Ascending aorta (tissue), 2 donors: ENCODE measurements at places on chromosomes 7 and 10. TPM values are rescaled to one million over a fixed set of nuclear protein-coding genes. Genes with fewer than 3 reads are reported as not detected.

GRCh38 chr7:79489371-79489770 lies 35.9 kb upstream of the MAGI2 start:
- H3K4me1 ChIP-seq = no peaks in the 10 kb centered on the region
- no peaks in the 10 kb centered on the region for H3K36me3 ChIP-seq
- H3K4me3 ChIP-seq = no peak overlapping the region
- H3K27ac ChIP-seq = no peak overlapping the region
- H3K27me3 ChIP-seq = no peaks in the 10 kb centered on the region

- peak overlapping the region; percentile 12 for H3K4me3 ChIP-seq
- H3K4me1 ChIP-seq = peaks cover 3% of the 10 kb centered on the region
- no peak for DNase-seq
- no peaks in the 10 kb centered on the region for H3K36me3 ChIP-seq
- no peaks in the 10 kb centered on the region for H3K27me3 ChIP-seq
Observed at GRCh38 chr10:87090779-87091178, 3.9 kb downstream of the GLUD1 start.

GRCh38 chr7:79854621-79855020 lies 280.0 kb upstream of the GNAI1 start:
- no peaks in the 10 kb centered on the region for H3K36me3 ChIP-seq
- DNase-seq = no peak
- H3K4me1 ChIP-seq = no peaks in the 10 kb centered on the region
- no peak overlapping the region for H3K4me3 ChIP-seq
- H3K27me3 ChIP-seq = no peaks in the 10 kb centered on the region

DNA sequence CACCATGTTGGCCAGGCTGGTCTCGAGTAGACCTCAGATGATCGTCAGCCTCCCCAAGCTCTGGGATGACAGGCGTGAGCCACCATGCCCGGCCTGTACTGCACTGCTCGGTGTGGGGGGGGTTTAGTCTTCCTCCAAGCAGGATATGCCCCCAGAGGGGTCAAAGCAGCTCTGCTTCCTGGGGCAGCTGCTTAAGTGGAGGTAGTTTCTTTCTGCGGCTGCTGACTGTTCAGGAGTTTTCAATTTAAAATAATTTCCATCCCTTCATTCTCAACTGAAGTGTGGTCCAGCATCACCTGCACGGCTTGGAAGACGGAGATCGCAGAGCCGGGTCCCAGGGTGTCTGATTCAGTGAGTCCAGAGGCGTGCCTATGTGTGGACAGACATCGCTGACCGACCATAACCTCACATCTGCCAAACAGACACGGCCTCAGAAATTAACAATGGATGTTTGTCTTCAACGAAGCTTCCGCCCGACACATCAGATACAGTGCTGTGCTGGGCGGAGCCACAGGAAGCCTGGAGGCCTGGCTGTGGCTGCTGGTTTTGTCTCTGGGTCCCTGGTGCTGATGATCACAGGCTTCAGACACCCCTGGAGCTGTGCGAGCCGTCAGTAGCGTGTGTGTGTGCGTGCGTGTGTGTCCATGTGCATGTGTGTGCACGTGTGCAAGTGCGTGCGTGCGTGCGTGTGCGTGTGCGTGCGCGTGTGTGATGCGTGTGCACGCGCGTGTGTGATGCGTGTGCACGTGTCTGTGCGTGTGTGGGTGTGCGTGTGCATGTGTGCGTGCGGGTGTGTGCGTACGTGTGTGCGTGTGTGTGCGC lies 226.5 kb upstream of the PITRM1 start:
- peaks cover 11% of the 10 kb centered on the region for H3K4me1 ChIP-seq
- no peaks in the 10 kb centered on the region for H3K27me3 ChIP-seq
- H3K36me3 ChIP-seq = no peaks in the 10 kb centered on the region
- H3K4me3 ChIP-seq = no peak overlapping the region

- no peak overlapping the region for H3K27ac ChIP-seq
- peaks cover 20% of the 10 kb centered on the region for H3K4me1 ChIP-seq
- no peak overlapping the region for H3K4me3 ChIP-seq
- H3K36me3 ChIP-seq = peaks cover 17% of the 10 kb centered on the region
Observed at GRCh38 chr7:768881-769504, 41.9 kb upstream of the PRKAR1B start.

GRCh38 chr7:18087687-18088078 lies 60.0 kb upstream of the PRPS1L1 start:
- no peak overlapping the region for H3K27ac ChIP-seq
- H3K4me3 ChIP-seq = peak overlapping the region; percentile 96
- no peaks in the 10 kb centered on the region for H3K27me3 ChIP-seq
- no peak for DNase-seq
- no peaks in the 10 kb centered on the region for H3K4me1 ChIP-seq
- no peaks in the 10 kb centered on the region for H3K36me3 ChIP-seq

GRCh38 chr7:78607099-78607498 lies 808.5 kb downstream of the PHTF2 start:
- H3K4me3 ChIP-seq = no peak overlapping the region
- no peak for DNase-seq
- no peaks in the 10 kb centered on the region for H3K36me3 ChIP-seq
- H3K27ac ChIP-seq = no peak overlapping the region
- no peaks in the 10 kb centered on the region for H3K4me1 ChIP-seq
- no peaks in the 10 kb centered on the region for H3K27me3 ChIP-seq

GRCh38 chr10:1375346-1376170 lies 319.4 kb downstream of the WDR37 start:
- no peak overlapping the region for H3K4me3 ChIP-seq
- no peak for DNase-seq
- no peaks in the 10 kb centered on the region for H3K27me3 ChIP-seq
- no peaks in the 10 kb centered on the region for H3K4me1 ChIP-seq
- H3K36me3 ChIP-seq = no peaks in the 10 kb centered on the region
- H3K27ac ChIP-seq = no peak overlapping the region

GRCh38 chr7:155410431-155410830 lies 47.5 kb upstream of the EN2 start:
- H3K27ac ChIP-seq = no peak overlapping the region
- no peak overlapping the region for H3K4me3 ChIP-seq
- no peaks in the 10 kb centered on the region for H3K27me3 ChIP-seq
- H3K4me1 ChIP-seq = no peaks in the 10 kb centered on the region

The NEUROD6 gene
- not detected for total RNA-seq

- no peaks in the 10 kb centered on the region for H3K4me1 ChIP-seq
- no peaks in the 10 kb centered on the region for H3K36me3 ChIP-seq
- no peak overlapping the region for H3K27ac ChIP-seq
- H3K4me3 ChIP-seq = no peak overlapping the region
- no peaks in the 10 kb centered on the region for H3K27me3 ChIP-seq
Observed at GRCh38 chr7:106358103-106358663, 73.4 kb upstream of the NAMPT start.

The FAM180A gene
- total RNA-seq = 121 TPM

GRCh38 chr10:60042914-60043313 lies 136.6 kb upstream of the CCDC6 start:
- H3K4me1 ChIP-seq = peaks cover 19% of the 10 kb centered on the region
- H3K36me3 ChIP-seq = no peaks in the 10 kb centered on the region
- no peak overlapping the region for H3K4me3 ChIP-seq
- no peaks in the 10 kb centered on the region for H3K27me3 ChIP-seq

GRCh38 chr10:132078746-132079345 lies 13.1 kb downstream of the JAKMIP3 start:
- H3K27me3 ChIP-seq = no peaks in the 10 kb centered on the region
- no peak overlapping the region for H3K4me3 ChIP-seq
- no peaks in the 10 kb centered on the region for H3K36me3 ChIP-seq
- no peaks in the 10 kb centered on the region for H3K4me1 ChIP-seq

The PLXDC2 gene
- 94.1 TPM for total RNA-seq

DNA sequence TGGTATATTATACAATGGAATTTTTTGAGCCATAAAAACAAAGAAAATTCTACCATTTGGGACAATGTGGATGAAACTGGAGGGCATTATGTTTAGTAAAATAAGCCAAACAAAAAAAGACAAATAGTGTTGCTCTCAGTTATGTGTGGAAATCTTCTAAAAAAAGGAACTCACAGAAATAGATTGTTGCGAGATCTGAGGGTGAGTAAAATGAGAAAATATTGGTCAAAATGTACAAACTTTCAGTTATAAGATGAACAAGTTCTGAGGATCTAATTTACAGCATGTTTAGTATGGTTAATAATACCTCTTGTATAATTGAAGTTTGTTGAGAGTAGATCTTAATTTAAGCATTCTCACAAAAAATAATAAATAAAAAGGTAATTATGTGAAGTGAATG lies 291.2 kb downstream of the KIF20B start:
- no peaks in the 10 kb centered on the region for H3K27me3 ChIP-seq
- no peaks in the 10 kb centered on the region for H3K36me3 ChIP-seq
- no peak overlapping the region for H3K4me3 ChIP-seq
- H3K27ac ChIP-seq = no peak overlapping the region

The KCNK18 gene
- total RNA-seq = not detected

The KMT2C gene
- total RNA-seq = 36.0 TPM

DNA sequence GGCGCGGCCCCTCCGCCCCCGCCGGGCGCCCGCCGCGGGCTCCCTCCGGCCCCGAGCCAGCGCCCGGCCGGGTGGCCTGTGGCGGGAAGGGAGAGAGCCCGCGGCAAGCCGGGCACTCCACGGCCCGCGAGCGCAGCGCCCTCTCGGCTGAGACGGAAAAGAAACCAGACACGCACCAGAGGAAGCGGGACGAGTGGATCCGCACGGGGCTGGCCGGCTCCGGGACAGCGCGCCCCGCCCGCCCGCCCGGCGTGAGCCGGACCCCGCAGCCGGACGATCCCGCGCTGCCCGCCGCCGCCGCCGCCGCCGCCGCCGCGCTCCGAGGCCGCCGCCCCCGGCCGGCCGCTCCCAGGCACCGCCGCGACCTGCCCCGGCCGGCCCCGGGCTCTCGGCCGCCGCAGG lies 300 bp downstream of the ARHGAP21 start:
- peak overlapping the region; percentile 97 for H3K27ac ChIP-seq
- no peaks in the 10 kb centered on the region for H3K36me3 ChIP-seq
- no peaks in the 10 kb centered on the region for H3K27me3 ChIP-seq
- DNase-seq = no peak

GRCh38 chr7:92736870-92737269 lies 99.5 kb downstream of the CDK6 start:
- H3K36me3 ChIP-seq = no peaks in the 10 kb centered on the region
- H3K4me1 ChIP-seq = peaks cover 4% of the 10 kb centered on the region
- no peak for DNase-seq
- H3K4me3 ChIP-seq = no peak overlapping the region

GRCh38 chr10:47059606-47060311 lies 148.5 kb downstream of the PTPN20 start:
- no peak overlapping the region for H3K4me3 ChIP-seq
- peak; percentile 56 for DNase-seq
- H3K27me3 ChIP-seq = no peaks in the 10 kb centered on the region

The CHAT gene
- total RNA-seq = not detected

DNA sequence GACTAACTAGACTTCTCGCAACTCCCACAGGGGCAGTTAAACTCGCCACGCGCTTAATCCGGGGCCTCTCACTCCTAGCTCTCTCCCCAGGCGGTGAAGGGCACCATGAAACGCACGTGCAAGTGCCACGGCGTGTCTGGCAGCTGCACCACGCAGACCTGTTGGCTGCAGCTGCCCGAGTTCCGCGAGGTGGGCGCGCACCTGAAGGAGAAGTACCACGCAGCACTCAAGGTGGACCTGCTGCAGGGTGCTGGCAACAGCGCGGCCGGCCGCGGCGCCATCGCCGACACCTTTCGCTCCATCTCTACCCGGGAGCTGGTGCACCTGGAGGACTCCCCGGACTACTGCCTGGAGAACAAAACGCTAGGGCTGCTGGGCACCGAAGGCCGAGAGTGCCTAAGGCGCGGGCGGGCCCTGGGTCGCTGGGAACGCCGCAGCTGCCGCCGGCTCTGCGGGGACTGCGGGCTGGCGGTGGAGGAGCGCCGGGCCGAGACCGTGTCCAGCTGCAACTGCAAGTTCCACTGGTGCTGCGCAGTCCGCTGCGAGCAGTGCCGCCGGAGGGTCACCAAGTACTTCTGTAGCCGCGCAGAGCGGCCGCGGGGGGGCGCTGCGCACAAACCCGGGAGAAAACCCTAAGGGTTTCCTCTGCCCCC lies 19.5 kb downstream of the WNT8B start:
- H3K4me3 ChIP-seq = peak overlapping the region; percentile 78
- no peak overlapping the region for H3K27ac ChIP-seq
- no peaks in the 10 kb centered on the region for H3K27me3 ChIP-seq
- H3K4me1 ChIP-seq = peaks cover 13% of the 10 kb centered on the region
- H3K36me3 ChIP-seq = peaks cover 1% of the 10 kb centered on the region

- no peak for DNase-seq
- H3K36me3 ChIP-seq = no peaks in the 10 kb centered on the region
- H3K4me3 ChIP-seq = no peak overlapping the region
- H3K27me3 ChIP-seq = no peaks in the 10 kb centered on the region
- H3K27ac ChIP-seq = no peak overlapping the region
Observed at GRCh38 chr10:47408606-47409005, 24.5 kb upstream of the ZNF488 start.

The SPDYE16 gene
- not detected for total RNA-seq

- no peaks in the 10 kb centered on the region for H3K4me1 ChIP-seq
- no peaks in the 10 kb centered on the region for H3K27me3 ChIP-seq
- DNase-seq = peak; percentile 65
- H3K4me3 ChIP-seq = no peak overlapping the region
- peaks cover 54% of the 10 kb centered on the region for H3K36me3 ChIP-seq
Observed at GRCh38 chr7:128076796-128077271, 45.6 kb upstream of the LRRC4 start.

DNA sequence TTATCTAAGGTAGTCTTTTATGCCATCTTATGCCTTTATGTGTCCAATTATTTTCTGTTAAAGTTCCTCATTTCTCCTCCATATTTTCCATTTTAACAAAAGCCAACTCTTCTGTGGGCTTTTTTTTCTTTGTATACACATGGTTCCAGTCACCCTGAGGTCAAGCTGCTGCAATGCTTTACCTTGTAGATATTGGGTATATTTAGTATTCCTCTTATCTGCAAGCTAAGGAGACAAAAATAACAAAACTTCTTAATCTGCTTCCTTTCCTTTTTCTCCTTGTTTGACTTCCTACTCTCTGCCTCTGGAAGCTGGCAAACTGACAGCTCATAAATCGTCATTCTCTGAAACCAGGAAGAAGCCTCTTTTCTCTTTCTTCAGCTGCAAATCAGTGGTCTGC lies 885.0 kb upstream of the LRRN3 start:
- H3K27me3 ChIP-seq = no peaks in the 10 kb centered on the region
- no peak overlapping the region for H3K4me3 ChIP-seq
- no peaks in the 10 kb centered on the region for H3K4me1 ChIP-seq
- H3K27ac ChIP-seq = no peak overlapping the region
- H3K36me3 ChIP-seq = no peaks in the 10 kb centered on the region

DNA sequence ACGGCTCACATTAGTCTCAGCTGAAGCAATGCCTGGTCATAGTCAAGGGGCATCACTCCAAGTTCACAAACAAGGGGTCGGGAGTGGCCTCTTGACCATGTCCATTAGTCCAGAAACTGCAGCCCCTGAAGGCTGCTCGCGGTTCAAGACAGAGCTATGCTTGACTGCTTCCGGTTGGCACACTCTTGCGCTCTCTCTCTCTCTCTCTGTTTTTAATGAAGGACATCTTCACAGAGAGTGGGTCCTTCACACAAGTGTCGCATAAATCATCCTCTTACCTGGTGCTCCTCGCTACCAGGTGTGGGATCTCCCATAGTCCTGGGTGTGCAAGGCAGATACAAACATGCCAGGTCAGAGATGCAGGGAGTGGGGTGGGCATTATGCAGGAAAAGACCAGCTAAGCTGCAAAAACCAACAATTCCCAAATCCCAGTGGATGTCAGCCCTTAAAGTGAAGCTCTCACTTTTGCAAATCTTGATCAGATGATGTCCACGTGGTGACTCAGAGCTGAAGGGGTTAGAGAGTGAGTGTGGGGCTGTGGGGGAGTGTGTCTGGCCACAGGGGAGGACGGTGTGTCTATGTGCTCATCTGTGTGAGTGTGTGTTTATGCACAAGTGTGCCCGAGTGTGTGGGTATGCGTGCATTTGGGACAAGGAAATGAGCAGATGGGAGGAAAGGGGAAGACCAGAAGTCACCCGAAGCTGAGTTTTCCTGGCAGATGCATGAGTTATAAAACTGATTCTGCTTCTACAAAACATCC lies 83.7 kb upstream of the PPP2R2D start:
- H3K27me3 ChIP-seq = no peaks in the 10 kb centered on the region
- DNase-seq = no peak
- H3K4me1 ChIP-seq = no peaks in the 10 kb centered on the region
- H3K36me3 ChIP-seq = no peaks in the 10 kb centered on the region
- no peak overlapping the region for H3K4me3 ChIP-seq
- H3K27ac ChIP-seq = no peak overlapping the region
